ENCODE measurements at places on chromosomes 7 and 10. TPM values are rescaled to one million over a fixed set of nuclear protein-coding genes. Genes with fewer than 3 reads are reported as not detected.
A peak's percentile ranks its signal among the peaks of the same experiment; 100 is the strongest.

- DNase-seq = no peak
Measured at GRCh38 chr10:9944690-9945089, 1073.0 kb upstream of the CELF2 start.

The TUBB8 gene
- total RNA-seq = not detected

- no peak for DNase-seq
Measured at GRCh38 chr7:7639421-7639820, 1.1 kb upstream of the UMAD1 start.

DNA sequence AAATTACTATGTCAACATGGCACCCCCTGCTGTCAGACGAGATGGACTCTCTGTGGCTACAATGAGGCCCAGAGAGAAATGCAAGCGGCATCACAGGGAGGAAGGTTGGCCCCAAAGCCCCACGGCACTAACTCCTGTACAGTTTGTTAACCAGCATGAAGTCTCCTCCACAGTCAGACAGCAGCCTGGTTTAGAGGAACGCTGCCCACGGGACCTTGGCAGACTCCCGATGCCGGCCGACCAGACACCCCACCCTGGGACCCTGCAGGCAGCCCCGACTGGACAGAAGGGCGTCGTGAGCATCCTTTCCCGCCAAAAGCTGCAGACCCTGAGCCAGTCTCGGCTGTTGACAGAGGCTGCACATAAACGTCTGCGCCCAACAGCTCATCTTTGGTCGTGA, 158.8 kb downstream of the DIP2C start:
- no peak for DNase-seq

- no peak for DNase-seq
Measured at GRCh38 chr7:553636-554111, 34.0 kb upstream of the PDGFA start.

GRCh38 chr7:46558482-46559193, 637.6 kb upstream of the IGFBP3 start:
- DNase-seq = peak; percentile 45

The DGKB gene
- under 0.01 TPM for total RNA-seq

DNA sequence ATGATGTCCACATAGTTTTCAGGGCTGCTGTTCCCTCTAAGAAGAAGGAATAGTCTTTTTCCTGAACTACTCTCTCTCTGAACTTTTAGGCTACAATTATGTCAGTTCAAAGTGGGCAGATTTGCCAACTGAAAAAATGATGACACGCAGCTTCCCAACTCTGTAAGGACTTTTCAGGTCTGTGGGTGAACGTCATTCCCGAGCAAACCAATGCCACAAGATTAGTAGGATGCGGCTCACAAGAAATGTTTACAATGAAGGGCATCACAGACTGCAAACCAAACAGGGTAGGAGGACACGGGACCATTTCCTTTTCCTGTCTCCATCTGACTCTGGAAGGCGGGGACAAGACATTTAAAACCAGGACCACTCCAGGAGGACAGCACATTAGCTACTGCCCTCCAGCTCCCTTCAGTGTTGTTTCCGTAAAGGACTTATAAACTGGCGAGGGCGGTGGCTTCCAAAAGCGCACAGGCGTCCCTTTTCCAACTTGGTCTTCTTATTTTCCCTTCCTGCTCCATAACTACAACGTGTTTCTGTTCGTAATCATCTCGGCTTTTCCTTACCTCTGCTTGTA, 539 bp upstream of the MKLN1 start:
- peak; percentile 79 for DNase-seq

DNA sequence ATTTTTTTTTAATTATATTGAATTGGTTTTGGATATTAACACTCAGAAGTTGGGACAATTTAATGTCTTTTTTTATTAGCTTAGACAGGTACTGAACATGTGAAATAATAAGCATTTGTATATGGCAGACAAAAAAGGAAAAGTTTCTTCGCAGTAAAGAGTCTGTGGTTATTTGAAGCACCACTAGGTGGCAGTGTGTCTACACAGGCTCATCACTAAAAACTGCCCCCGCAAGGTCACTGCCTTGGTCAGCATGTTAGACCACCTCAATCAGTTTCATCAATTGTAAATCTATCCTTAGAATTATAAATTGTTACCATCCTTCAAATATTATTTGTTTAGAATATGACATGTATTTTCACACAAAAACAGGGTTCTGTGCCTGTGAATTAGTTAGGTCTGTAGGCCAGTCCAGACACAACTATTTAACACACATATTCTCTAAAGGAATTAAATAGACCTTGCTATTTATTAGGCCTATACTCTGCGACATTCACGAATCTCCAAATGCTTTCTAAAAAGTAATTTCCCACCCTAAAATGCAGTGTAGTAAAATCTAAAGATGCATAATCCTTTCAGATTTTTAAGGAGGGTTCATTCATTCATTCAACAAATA, 17.0 kb downstream of the PNLIPRP3 start:
- DNase-seq = peak; percentile 31

The ITPRID1 gene
- not detected for total RNA-seq

GRCh38 chr7:66642186-66642585, 13.5 kb downstream of the KCTD7 start:
- no peak for DNase-seq

The ALOX5 gene
- not detected for total RNA-seq

- DNase-seq = no peak
Measured at GRCh38 chr7:46007990-46008643, 87.0 kb upstream of the IGFBP3 start.

The ASB13 gene
- total RNA-seq = 6.4 TPM

DNA sequence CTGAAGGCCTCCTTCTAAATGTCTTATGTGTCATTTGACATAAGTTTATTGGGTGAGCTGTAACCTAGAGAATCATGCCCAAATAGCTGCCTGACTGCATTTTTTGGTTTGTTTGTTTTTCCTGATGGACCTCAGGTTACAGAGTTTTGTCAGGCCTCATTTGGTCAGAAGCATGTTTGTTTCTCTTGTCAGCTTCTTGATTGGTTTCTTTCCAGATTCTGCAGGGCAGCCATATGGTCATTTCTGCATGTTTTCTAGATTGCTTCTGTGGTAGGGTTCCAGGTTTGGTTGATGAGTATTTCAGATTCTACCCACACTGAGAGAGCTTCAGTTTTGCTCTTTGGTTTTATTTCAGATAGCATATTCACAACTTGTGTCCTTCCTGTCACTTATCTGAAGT, 28.0 kb downstream of the GLCCI1 start:
- peak; percentile 30 for DNase-seq

GRCh38 chr10:45432700-45433472, 58.9 kb downstream of the ALOX5 start:
- DNase-seq = no peak

DNA sequence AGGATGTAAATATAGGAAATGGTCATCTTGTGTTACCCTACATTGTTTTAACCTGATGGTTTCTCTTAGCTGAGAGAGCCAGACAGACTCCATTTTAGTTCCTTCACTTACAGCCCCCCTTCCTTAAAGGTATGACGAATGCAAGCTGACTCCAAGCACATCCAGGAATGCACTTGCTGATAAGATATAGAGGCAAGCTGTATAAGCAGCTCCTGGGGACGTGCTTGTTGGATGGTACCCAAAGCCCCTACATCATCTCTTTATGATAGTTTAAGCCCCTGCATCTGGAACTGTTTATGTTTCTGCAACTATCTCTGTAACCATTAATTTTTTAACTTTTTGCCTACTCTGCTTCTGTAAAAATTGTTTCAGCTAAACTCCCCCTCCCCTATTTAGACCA, 41.7 kb downstream of the ZNF25 start:
- no peak for DNase-seq

DNA sequence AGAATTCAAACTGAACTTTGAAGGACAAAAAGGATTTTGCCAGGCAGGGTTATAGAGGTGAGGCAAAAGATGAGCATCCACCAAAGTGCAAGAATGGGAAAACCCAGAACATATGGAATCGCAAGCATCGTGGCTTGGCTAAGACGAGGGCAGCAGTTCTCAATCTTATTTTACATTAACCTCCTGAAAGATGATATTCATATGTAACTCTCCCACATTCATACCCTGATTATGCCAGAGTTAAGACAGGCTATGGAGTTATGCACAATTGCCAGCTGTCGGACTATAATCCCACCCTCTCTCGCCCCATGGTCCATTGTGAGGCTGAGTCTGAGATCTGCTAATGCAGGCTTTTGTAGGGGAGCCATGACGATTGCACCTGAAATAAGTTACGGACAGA, 21.2 kb upstream of the ASAH2 start:
- no peak for DNase-seq

DNA sequence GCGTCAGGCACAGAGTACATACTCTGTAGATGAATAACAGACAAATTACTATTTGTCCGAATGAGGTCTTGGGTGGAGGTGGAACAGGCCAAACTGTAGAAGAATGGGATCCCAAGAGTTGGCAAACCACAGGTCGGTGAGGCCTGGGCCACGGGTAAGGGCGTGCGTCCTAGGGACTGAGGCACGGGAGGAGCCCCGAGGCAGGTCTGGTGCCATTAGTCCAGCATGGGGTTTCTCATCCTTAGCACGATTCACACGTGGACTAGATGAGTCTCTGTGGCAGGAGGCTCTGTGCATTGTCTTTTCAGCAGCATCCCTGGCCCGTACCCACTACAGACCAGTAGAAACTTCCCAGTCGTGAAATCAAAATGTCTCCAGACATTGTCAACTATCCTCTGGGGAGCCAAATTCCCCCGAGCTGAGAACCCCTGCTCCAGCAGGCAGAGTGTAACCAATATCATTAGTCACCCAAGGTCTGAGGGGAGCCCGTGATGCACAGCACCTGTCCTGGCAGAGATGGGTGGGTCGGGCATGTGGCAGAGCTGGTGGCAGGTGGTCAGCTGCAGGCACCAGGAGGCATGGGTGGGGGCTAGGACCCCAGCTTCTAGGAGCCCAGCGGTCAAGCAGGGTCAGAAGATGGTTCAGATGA, 61.3 kb downstream of the COL13A1 start:
- no peak for DNase-seq

The CHAT gene
- not detected for total RNA-seq

DNA sequence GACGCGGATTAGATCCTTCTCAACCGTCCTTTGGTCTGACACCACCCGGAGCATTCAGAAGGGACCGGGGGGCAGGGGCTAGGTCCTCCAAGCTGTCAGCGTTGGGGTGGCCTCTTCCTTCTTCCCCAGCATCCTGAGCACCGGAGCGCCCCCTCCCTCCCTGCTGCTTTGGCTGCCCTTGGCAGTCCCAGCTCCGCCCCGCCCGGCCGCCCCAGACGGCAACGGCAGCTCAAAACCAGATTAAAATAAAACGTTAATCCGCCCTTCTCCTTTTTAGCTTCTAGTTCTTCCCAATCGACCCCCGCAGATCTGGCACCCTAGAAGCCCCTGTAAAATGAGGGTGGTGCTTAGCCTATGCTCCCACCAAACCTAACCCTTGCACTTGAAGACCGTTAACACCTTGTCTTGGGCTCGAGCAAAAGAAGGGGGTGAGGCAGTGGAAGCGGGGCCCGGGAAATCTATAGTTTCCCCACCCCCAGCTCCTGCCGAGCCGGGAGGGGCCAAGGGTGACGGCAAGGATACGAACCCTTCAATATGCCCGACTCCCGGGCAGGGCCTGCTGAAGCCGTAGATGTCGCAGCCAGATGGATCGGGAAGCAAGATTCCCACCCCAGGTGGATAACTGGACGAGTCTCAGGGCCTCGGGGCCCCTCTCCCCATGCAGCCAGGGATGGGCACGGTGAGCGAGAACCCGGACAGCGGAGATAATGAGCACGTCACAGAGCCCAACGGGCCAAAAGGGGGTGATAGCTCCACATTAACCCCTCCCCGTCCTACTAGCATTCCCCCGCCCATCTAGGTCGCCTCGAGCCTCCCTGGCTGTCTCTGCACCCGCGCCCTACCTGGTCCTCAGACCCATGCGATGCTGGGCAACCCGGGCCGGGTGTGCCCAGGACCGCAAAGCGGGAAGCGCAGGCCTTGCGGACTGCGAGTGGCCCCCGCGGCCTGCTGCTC, 169.7 kb downstream of the NRF1 start:
- DNase-seq = no peak

The ELN gene
- 2.2 TPM for total RNA-seq

Data from IMR-90 (cell line).